Mesendoderm (in vitro differentiated cells): ENCODE measurements at places on chromosomes 11 and 22.

GRCh38 chr22:44180706-44181032 lies at the start of gene PARVG:
TSS of gene PARVG (plus strand) at chr22:44180925. CDS start at chr22:44183330, 2,405 bp downstream.
- peak; percentile 59 for DNase-seq

GRCh38 chr11:65288706-65289536 lies 25.7 kb upstream of the CDC42EP2 start:
- DNase-seq, result no peak

- no peak for DNase-seq
Measured at GRCh38 chr22:19037282-19038163, 84.7 kb downstream of the DGCR2 start.

GRCh38 chr11:95485115-95485900 lies 254.3 kb upstream of the SESN3 start:
- no peak for DNase-seq

DNA sequence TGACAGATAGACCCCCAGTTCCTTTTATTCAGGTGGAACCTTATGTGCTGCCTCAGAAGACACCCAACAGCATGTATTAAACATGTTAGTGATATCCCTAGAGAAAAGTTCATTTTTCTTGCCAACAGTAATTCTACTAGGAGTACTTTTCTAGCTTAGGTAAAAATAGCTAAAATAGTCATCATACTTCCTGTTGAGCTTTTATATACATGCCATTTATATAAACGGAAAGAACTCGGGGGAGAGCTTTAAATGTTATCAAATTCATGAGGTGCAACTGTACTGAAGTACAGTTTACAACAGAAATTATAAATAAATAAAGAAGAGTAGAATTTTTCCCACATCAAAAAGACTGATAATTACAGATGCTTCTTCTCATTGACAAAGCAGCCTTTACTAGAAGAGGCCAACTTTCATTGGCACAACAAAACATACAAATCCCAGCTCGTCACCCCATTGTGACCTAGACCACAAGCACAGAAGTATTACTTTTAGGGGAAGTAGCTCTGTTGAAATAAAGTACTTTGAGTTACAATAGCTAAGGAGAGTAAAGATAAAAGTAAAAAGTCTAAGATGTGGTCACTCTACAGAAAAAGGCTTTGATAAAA lies 59.1 kb upstream of the POU2AF2 start:
- DNase-seq, result no peak

DNA sequence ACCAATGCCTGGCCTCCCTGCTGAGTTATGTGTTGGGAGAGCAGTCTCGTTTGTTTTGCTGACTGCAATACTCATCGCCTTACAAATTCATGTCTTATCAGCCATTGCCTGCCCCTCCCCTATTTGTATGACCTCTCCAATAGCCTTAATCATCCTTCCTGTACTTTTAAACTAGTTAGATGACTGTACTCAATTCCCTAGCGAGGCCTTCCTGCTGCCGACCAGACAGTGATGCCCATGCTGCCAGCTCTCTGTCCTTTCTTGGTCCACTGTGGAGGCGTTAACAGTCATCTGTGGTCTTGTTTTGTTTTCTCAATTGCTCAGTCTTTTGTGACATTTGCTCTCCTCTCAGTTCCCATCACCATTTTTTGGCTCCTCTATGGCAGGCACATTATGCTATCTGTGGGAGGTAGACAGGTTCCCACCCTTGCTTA lies 20.3 kb upstream of the YPEL1 start:
- no peak for DNase-seq

DNA sequence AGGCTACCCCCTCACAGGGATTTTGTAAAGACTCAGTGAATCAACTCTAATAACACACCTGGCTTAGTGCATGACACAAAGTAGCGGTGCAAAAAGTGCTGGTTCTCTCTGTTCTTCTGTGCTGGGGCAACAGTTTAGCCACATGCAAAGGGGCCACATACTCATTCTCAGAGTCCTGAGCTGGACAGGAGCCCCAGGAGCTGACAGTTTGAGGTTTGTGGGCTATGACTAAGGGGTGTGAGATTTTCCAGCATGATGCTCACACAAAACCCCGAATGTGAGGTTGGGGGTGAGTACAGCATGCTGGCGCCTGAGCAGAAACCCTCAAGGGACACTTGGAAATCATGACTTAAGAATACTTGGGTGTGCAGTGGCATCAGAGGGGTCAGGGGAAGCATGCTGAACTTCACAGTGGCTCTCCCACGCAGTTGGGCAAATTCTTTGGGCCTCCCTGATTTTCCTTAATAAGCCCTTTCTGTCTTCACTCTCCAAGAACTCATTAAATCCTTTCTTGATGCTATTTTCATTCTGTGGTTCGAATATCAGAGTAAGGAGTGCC lies 31.0 kb downstream of the TMPRSS5 start:
- no peak for DNase-seq

DNA sequence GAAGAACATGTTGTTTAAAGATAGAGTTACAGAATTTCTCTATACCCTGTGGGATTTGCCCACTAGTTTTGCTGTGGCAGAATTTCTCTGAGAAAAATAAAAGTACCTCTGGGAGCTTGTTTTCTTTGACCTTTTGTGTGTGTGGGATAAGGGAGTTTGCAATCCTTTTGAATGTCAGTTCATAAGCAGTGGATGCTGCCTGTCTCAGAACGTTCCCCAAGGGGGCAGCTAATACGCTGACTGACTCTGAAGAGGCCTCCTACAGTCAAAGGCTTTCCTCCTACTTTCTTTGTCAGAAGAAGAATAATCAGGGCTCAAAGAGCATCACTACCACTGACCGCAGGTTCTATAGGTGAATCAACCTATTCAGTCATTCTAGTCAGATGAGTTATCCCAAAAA lies 140.6 kb downstream of the AASDHPPT start:
- no peak for DNase-seq

DNA sequence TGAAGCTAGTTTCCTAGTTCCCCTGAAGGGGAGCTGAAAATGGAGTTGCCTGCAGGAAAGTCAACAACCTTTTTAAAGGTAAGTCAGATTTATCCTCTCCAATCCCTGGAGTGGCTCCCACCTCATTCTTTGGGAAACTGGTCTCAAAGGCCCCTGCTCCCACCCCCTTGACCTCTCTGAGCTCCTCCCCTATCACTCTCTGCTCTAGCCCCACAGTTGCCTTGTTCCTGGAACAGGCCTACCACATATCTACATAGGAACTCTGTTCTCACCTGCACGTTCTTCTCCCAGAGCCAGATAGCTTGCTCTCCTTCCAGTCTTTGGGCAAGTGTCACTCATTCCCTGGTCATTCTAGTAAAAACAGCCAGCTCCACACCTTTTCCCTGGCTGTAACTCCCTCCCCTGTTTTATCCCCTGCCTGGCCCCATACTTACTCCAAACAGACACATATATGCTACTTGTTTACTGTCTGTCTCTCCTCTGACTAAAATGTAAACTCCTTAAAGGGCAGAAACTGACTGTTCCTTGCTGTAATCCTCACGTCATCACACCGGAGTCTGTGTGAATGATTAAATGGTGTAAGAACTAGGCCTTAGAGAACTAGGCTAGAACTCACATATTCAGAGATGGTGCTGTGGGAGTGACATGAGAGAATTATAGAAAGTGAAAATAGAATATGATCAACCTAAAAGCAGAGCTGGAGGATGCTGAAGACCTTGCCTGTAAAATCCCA lies 53.3 kb downstream of the TCF20 start:
- DNase-seq, result no peak

GRCh38 chr22:20437613-20438426 lies at the start of gene SCARF2:
TSS of gene SCARF2 (minus strand) at chr22:20437825. CDS start at chr22:20437754, 71 bp downstream.
- DNase-seq, result peak; percentile 79

DNA sequence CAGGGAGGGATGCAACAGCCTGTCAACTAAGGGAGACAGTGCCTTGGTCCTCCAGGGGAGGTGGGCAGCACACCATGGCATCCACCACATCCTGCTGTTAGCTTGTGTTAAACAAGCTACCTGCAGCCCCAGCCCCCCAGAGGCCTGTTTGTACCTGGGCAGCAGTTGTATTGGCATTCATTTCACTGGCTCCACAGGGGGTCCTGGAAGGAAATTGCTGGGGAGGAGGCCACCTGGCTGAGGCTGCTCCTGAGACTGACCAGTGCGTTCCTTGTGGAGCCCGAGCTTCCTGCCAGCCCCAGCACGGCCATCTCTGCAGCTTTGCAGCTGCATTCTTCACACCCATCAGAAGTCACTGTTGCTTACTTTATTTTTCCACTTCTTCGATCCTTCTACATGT lies 479.9 kb downstream of the INSC start:
- DNase-seq, result peak; percentile 18

- no peak for DNase-seq
Measured at GRCh38 chr11:33064033-33064825, 24.9 kb downstream of the TCP11L1 start.

- DNase-seq, result no peak
Measured at GRCh38 chr22:38490915-38491314, 15.2 kb downstream of the DDX17 start.

DNA sequence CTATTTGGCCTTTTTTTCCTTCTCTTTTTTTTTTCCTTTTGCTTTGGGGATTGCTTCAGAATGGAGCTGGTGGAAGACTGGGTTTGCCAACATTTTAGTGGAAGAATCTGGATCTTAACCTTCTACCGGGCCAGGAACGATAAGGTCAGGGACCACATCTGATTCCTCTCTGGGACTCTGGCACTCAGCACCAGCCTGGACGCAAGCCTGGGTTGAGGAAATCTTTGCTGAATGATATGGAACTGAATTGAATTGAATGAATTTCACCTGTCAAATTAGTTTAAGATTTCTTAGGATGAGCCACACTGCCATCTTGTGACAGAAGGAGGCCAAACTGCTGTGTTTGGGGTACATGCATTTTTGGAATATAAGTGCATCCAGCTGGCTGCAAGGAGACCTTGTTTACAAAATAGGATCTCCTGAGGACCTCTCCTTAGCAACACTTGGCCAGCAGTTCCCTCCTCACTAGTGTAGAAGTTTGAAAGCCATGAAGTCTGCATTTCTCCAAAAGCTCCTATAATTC lies 30.4 kb downstream of the TPBGL start:
- DNase-seq, result no peak
